Hepatocyte (in vitro differentiated cells): ENCODE measurements at places on chromosomes 2 and 18. TPM values are rescaled to one million over a fixed set of nuclear protein-coding genes. Genes with fewer than 3 reads are reported as not detected.

Gene BIRC6
- 17.8 and 23.3 TPM in 2 replicates for polyA plus RNA-seq

Gene LAMA3
- polyA plus RNA-seq, result 27.8 and 29.9 TPM in 2 replicates

Gene SLC1A4
- polyA plus RNA-seq, result 11.8 and 14.2 TPM in 2 replicates

Gene MBD1
- 53.0 and 54.2 TPM in 2 replicates for polyA plus RNA-seq

Gene NPC1
- 52.5 and 54.0 TPM in 2 replicates for polyA plus RNA-seq

Gene GPR155
- polyA plus RNA-seq, result 30.0 and 32.8 TPM in 2 replicates

Gene SLC5A6
- polyA plus RNA-seq, result 58.9 and 66.6 TPM in 2 replicates

Gene HJURP
- 2.7 and 3.6 TPM in 2 replicates for polyA plus RNA-seq

Gene KCNJ13
- 29.1 and 43.1 TPM in 2 replicates for polyA plus RNA-seq

Gene FKBP1B
- 36.3 and 37.2 TPM in 2 replicates for polyA plus RNA-seq

Gene CDH20
- 0.90 and 1.3 TPM in 2 replicates for polyA plus RNA-seq

GRCh38 chr2:39024833-39025232 is 96.0 kb downstream of the SOS1 start:
- H3K27me3 ChIP-seq, result no peaks in the 10 kb centered on the region
- H3K4me3 ChIP-seq, result no peak overlapping the region
- no peak for DNase-seq
- no peaks in the 10 kb centered on the region for H3K36me3 ChIP-seq
- H3K27ac ChIP-seq, result no peak overlapping the region
- no peaks in the 10 kb centered on the region for H3K4me1 ChIP-seq

GRCh38 chr2:1862608-1863280 is 118.4 kb upstream of the PXDN start:
- H3K4me3 ChIP-seq, result no peak overlapping the region
- no peak overlapping the region for H3K27ac ChIP-seq
- no peaks in the 10 kb centered on the region for H3K4me1 ChIP-seq
- no peak for DNase-seq
- H3K27me3 ChIP-seq, result peaks cover 14% of the 10 kb centered on the region
- H3K36me3 ChIP-seq, result no peaks in the 10 kb centered on the region

DNA sequence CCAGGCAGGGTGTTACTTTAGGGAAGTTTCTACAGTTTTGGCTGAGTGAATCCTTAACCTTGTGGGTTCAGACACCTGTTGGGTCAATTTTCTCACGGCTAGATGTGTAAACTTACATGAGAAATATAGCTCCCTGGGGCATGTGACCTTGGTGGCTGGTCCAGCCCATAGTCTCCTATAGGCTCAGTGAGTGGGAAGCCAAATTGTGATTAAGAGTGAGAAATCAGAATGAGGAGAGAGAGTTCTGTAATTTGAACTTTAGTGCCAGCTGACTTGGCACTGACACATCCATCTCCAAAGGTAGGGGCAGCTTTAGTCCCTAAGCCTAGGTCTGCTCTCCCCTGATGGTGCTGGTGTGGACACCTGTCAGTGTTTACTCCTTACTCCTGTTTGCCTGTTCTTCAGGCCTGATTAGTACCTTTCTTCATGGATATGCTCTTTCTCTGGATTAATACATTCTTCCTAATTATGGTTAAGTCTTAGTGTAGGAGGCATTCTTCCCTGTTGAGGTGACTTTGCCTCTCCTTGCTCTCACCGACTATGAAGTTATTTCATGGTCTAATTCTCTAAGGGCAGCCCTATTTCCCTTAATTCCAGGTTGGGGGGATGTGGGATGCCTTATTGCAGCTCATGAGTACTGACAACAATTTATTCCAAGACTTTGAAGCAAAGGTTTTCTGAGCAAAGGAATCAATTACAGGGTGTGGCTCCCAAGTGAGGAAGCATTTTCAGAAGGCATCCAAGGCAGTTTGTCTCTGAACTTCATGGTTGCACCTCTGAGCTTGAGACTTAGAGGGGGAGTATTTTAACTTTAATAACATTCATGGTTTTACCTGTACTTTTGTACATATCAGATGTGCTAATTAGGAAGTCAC is 177.3 kb downstream of the DYSF start:
- H3K36me3 ChIP-seq, result no peaks in the 10 kb centered on the region
- DNase-seq, result no peak
- H3K4me3 ChIP-seq, result no peak overlapping the region
- peak overlapping the region; percentile 33 for H3K27ac ChIP-seq
- H3K27me3 ChIP-seq, result no peaks in the 10 kb centered on the region

- H3K27me3 ChIP-seq, result no peaks in the 10 kb centered on the region
- peak; percentile 41 for DNase-seq
- no peak overlapping the region for H3K4me3 ChIP-seq
- H3K4me1 ChIP-seq, result peaks cover 5% of the 10 kb centered on the region
These were observed 223.6 kb upstream of the EPAS1 start for GRCh38 chr2:46073540-46074046.

GRCh38 chr2:42926434-42927333 is 134.3 kb upstream of the HAAO start:
- H3K27ac ChIP-seq, result peak overlapping the region; percentile 96
- no peaks in the 10 kb centered on the region for H3K36me3 ChIP-seq
- no peaks in the 10 kb centered on the region for H3K27me3 ChIP-seq
- DNase-seq, result peak; percentile 50
- H3K4me1 ChIP-seq, result peaks cover 92% of the 10 kb centered on the region

DNA sequence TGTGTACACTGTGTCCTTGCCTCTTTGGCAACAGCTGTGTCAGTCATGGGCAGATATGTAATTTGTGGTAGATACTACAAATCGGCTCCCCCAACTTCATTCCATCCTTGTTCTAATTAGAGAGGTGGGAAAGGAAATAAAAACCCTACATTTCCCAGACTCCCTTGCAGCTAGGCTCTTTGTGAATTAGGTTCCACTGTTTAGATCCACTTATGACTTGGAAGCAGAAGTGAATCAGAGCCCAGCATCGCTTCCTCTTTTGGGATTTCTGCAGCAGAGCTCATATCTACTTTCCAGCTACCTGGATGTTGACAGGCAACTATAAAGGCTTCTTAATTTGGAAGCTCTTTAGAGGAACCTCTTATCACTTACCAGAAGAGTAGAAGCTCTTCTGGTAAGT is 34.1 kb upstream of the NARS1 start:
- H3K27me3 ChIP-seq, result no peaks in the 10 kb centered on the region
- no peak overlapping the region for H3K27ac ChIP-seq
- no peak overlapping the region for H3K4me3 ChIP-seq
- H3K4me1 ChIP-seq, result no peaks in the 10 kb centered on the region

DNA sequence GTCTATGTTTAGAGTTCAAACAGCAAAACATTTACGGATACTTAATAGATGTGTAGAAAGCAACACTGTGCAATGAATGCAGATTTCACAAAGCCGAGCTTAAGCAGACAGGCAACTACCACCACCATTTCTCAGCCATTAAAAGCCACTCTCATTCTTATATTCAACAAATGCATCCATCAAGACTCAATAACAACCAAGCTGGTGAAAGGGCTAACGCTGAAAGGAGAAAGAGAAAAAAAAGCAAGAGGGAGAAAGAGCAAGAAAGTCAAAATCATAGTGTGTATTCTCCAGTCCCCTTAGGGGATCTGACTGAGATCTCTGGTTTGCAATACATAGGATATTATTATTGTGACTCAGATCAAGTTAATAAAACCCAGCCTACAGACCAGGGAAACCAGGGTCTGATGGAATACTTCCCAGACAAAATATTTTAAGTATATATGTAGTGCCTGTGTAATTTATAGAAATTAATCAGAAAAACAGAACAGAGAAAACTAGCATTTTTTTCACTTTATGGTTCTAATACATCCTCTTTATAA is 14.1 kb downstream of the SATB2 start:
- DNase-seq, result no peak
- no peak overlapping the region for H3K27ac ChIP-seq
- no peak overlapping the region for H3K4me3 ChIP-seq
- H3K36me3 ChIP-seq, result no peaks in the 10 kb centered on the region
- peaks cover 4% of the 10 kb centered on the region for H3K27me3 ChIP-seq
- H3K4me1 ChIP-seq, result no peaks in the 10 kb centered on the region

- no peak overlapping the region for H3K27ac ChIP-seq
- DNase-seq, result no peak
- no peaks in the 10 kb centered on the region for H3K36me3 ChIP-seq
These were observed 32.3 kb downstream of the AFF3 start for GRCh38 chr2:100109986-100110613.

GRCh38 chr2:188524519-188525113 is 232.9 kb downstream of the GULP1 start:
- peak; percentile 72 for DNase-seq
- H3K27ac ChIP-seq, result peak overlapping the region; percentile 3
- H3K36me3 ChIP-seq, result no peaks in the 10 kb centered on the region
- no peaks in the 10 kb centered on the region for H3K27me3 ChIP-seq

DNA sequence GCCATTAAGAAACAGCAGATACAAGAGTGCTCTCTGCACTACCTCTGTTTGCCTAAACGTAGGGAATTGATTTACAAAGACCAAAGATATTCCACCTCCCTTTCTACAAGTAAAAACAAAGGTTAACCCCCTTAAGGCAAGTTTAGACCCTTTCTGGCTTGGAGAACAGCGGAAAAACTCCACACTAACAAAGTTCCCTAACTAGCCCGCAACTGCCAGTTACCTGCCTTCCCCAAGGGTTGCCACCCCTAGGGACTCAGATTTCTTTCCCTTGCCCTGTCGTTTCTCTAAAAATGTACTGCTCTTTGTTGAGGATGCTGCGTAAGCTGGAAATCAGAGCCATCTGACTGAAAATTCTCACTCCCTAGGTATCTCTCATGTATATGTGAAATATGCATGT is 627.5 kb upstream of the SOX11 start:
- no peak for DNase-seq
- H3K4me3 ChIP-seq, result no peak overlapping the region
- no peak overlapping the region for H3K27ac ChIP-seq
- no peaks in the 10 kb centered on the region for H3K36me3 ChIP-seq

GRCh38 chr2:121884511-121884921 is 129.1 kb downstream of the TSN start:
- DNase-seq, result no peak
- no peaks in the 10 kb centered on the region for H3K27me3 ChIP-seq
- H3K4me1 ChIP-seq, result no peaks in the 10 kb centered on the region

DNA sequence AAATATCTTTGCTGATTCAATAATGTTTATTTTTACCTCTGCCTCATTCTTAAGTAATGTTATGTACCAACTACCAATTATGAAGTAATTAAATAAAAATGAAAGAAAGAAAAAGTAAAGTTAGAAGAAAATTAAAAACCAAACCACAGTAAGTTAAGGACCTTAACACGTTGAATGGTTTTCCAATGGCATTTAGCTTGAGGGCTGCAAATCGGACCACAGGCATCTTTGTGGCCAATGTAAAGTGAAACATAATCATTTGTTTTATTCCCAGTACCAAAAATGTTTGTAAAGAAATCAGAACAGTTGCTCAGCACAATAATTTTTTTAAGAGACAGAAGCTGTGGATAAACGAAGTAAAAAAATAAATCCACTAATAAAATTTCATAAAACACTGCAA is 1455.5 kb upstream of the ZEB2 start:
- no peak overlapping the region for H3K4me3 ChIP-seq
- H3K4me1 ChIP-seq, result no peaks in the 10 kb centered on the region
- no peak overlapping the region for H3K27ac ChIP-seq
- no peaks in the 10 kb centered on the region for H3K36me3 ChIP-seq
- DNase-seq, result no peak

- H3K36me3 ChIP-seq, result no peaks in the 10 kb centered on the region
- no peak for DNase-seq
- H3K4me1 ChIP-seq, result no peaks in the 10 kb centered on the region
- no peak overlapping the region for H3K4me3 ChIP-seq
- no peaks in the 10 kb centered on the region for H3K27me3 ChIP-seq
These were observed 69.2 kb downstream of the RFTN2 start for GRCh38 chr2:197606180-197606579.

- no peak overlapping the region for H3K4me3 ChIP-seq
- no peaks in the 10 kb centered on the region for H3K27me3 ChIP-seq
- no peak for DNase-seq
- H3K27ac ChIP-seq, result no peak overlapping the region
- peaks cover 6% of the 10 kb centered on the region for H3K4me1 ChIP-seq
These were observed 132.2 kb downstream of the SMAD7 start for GRCh38 chr18:48818329-48819254.

DNA sequence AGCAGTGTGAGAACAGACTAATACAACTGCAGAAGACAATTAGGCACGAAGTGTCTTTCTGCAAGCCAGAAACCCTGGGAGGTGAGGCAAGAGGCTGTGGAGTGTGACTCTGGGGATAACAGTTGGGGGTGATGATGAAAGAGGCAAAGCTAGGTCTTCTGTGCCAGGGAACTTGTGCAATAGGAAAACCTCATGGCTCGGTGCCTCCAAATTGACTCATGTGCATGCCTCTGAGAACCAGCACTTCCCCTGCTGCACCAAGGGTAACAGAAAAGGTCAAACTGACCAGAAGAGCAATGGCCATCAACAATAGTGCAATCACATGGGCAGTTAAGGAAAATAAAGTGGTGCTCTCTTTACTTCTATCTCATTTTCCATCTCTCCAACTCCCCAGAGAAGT is 136.4 kb downstream of the SCG2 start:
- H3K27me3 ChIP-seq, result no peaks in the 10 kb centered on the region
- DNase-seq, result peak; percentile 51
- no peak overlapping the region for H3K27ac ChIP-seq
- peaks cover 4% of the 10 kb centered on the region for H3K4me1 ChIP-seq

DNA sequence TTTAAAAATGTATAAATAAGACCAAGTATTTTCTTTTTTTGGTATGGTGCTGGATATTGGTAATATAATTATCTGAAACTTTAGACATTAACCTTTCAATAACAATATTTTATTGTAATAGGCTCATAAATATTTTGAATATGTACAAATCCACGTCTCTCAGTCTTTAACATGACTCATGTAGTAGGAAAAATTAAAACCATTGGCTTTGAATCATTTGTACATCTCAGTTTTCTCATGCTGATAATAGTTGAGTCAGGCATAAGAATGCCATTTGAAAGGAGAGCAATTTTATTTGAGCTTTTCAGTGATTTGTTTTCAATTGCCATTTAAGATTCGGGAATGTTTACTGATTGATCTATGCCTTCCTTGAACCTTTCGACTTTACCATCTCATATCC is 364.8 kb downstream of the TGIF1 start:
- no peak overlapping the region for H3K27ac ChIP-seq
- DNase-seq, result no peak
- H3K36me3 ChIP-seq, result no peaks in the 10 kb centered on the region
- no peaks in the 10 kb centered on the region for H3K27me3 ChIP-seq
- peaks cover 14% of the 10 kb centered on the region for H3K4me1 ChIP-seq

GRCh38 chr2:241613017-241613780 is 23.8 kb downstream of the THAP4 start:
- H3K27me3 ChIP-seq, result no peaks in the 10 kb centered on the region
- peak overlapping the region; percentile 66 for H3K27ac ChIP-seq
- no peak overlapping the region for H3K4me3 ChIP-seq
- no peaks in the 10 kb centered on the region for H3K36me3 ChIP-seq

DNA sequence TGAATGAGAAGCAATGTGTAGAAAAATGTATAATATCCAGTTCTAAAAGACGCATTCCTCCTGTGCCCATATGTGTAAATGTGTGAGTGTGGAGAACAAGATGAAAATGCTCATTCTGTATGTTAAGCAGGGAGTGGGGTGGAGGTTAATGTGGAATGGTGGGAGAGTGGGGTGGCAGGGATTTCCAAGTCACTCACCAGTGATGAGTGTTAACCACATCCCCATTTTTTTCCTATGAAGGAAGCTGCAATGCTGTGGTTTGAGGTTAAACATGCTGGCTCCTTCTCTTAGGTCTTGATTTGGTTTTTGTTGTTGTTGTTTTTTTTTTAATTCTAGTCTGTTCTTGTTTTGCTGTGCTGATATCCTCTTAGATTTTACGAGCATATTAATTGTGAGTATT is 169.4 kb downstream of the NEDD4L start:
- peak overlapping the region; percentile 69 for H3K27ac ChIP-seq
- H3K4me3 ChIP-seq, result no peak overlapping the region
- no peaks in the 10 kb centered on the region for H3K27me3 ChIP-seq
- no peaks in the 10 kb centered on the region for H3K36me3 ChIP-seq
- DNase-seq, result no peak
- H3K4me1 ChIP-seq, result peaks cover 50% of the 10 kb centered on the region
